Activated CD8-positive, alpha-beta memory T cell treated with anti-CD3 and anti-CD28 coated beads, Interleukin-2, amount 10 ng/mL, durations not matched to agents 7 days and 5 days (primary cell): ENCODE measurements at places on chromosomes 16 and 17.

- peak; percentile 59 for DNase-seq
Observed at GRCh38 chr16:56916571-56917403, 15.2 kb upstream of the HERPUD1 start.

GRCh38 chr16:9964426-9964825 lies 217.8 kb downstream of the GRIN2A start:
- no peak for DNase-seq

DNA sequence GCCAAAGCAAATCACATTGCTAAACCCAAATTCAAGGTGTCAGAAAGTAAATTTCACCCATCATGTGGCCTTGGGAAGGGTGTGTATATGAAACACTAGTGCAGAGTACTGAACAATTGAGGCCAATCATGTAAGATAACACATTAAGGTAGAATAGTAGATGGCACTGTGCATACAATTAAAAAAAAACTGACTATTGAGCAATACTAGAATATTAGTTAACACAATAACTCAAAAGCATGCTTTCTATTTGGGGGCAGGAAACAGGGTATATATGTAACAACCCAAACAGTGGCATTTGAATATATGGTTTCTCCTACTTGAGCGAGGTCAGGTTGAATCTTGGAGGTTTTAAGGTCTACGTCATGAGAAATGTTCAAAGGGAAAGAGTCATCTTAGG lies 63.0 kb upstream of the DYNLRB2 start:
- no peak for DNase-seq

GRCh38 chr17:81901167-81902022 lies 643 bp upstream of the NPB start:
- no peak for DNase-seq

DNA sequence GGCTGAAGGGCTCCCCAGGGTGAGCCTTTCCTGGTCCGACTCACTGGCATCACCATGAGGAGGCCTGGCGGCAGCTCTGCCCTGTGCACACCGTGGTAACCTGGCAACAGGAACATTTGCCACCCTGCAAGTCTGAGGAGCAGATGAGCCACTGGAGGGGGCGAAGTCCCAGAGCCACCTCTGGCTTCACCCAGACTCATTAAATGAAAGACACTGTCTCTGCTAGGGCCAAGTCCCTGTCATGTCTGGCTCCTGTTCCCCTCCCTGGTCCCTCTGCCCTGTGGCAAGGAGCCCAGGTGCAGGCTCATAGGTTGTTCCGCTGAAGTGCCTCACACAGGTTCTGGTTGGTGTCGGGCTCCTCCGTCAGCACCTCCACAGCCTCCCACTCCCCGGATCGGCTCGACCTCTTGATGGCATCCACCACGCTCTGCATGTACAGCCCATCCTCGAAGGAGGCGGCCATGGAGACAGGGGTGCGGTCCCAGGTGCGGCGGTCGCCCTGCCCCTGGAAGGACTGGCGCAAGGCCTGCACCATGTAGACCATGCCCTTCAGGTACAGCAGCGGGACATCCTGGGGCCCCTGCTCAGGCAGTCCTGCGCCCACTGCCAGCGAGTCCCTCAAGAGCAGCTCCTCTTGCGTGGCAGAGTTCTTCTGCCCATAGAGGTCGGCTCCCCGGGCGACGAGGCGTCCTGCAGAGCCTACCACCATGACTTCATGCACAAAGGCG lies 8.4 kb downstream of the C16orf86 start:
- no peak for DNase-seq

DNA sequence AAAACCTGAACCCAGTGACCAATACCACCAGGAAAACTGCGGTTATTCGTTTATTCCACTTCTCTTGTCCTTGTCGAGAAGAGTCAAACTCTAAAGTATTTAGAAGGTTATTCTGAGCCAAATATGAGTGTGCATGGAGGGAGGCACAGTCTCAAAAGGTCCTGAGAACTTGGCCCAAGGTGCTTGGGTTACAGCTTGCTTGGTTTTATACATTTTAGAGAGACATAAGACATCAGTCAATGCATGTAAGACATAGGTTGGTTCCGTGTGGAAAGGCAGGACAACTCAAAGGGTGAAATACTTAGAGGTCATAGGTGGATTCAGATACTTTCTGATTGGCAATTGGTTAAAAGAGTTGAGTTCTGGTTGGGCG lies 681 bp upstream of the TRAP1 start:
- DNase-seq, result no peak

- no peak for DNase-seq
Observed at GRCh38 chr16:85361441-85362118, 249.3 kb upstream of the CIBAR2 start.

DNA sequence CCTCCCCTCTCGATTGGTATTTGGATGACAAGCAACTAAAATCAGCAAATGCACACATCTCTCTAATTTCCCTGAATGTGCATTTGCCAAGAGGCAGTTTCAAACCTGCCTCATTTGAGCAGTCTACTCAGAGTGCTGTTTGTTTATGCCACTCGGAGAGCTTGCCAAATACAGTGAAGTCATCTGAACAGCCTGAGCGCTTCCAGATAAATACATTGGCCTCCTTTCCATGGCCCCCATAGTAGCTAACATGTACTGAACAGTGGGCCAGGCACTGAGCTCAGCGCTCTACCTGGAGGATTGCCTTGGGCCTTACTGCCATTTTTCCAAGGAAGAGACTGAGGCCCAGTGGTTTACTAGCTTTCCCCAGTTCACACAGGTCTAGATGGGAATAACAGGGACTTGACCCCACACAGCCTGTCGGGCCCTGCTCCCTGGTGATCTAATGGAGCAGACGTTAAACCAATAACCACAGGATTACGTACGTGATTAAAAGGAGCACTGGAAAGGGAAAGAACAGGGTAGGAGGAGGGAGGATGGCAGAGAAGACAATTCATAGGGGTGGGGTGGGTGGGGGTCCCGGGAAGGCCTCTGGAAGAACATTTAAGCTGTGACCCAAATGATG lies 18.7 kb upstream of the ANKRD40CL start:
- no peak for DNase-seq

DNA sequence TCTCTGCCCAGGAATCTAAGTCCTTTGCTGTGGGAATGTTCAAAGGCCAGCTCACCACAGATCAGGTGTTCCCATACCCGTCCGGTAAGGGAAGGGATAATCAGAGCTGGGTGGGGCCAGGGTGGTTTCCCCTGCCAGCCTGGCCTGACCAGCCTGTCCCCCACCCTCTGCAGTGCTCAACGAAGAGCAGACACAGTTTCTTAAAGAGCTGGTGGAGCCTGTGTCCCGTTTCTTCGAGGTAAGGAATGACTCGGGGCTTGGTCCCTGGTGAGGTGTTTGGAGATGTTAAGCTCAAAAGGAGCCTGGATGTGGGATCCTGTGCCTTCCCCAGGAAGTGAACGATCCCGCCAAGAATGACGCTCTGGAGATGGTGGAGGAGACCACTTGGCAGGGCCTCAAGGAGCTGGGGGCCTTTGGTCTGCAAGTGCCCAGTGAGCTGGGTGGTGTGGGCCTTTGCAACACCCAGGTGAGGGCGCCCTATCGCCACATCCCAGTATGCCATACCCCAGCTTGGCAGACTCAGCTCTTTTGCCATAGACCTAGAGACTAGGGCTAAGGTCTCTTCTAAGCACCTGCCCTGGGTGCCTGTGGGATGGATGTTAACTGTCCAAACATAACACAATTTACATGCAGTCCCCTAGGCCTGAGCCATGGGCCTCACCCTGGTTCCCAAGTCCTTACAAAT lies 997 bp downstream of the ACADVL start:
- peak; percentile 77 for DNase-seq

GRCh38 chr16:1706386-1707192 lies 594 bp downstream of the MAPK8IP3 start:
- DNase-seq, result peak; percentile 66

- DNase-seq, result no peak
Observed at GRCh38 chr17:69222707-69223258, 5.8 kb downstream of the ABCA10 start.

DNA sequence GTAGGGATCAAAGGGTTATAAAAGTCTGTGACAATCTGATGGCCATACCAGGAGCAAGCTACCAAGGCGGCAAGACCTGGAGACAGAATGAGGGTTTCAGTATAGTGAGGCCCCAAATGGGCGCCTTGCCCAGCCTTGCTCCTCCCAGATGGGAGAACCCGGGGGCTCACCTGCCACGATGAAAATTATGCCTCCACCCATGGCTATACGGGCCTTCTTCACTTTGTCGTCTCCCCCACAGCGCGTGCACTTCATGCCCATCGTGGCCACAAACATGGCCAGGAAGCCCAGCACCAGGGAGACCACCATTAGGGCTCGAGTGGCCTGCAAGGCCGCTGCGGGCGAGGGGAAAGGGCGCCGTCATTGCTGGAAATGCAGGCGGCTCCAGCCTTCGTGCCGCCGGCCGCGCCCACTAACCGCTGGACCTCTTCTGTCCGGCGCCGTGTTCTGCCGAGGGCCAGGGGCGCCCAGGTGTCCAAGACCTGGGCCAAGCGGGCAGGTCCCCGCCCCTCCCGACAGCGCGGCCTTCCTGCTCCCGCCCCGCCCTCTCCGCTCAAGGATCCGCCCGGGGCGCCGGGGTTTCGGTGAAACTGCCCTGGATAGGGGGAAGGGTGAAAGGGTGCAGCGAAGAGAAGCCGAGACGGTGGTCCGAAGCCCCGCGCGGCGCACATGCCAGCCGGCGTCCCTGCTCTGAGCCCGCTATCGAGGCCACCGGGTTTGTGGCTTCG lies 1.5 kb downstream of the CLDN7 start:
- DNase-seq, result no peak

GRCh38 chr17:67434061-67434525 lies 57.0 kb downstream of the PITPNC1 start:
- peak; percentile 65 for DNase-seq

GRCh38 chr17:17527534-17527933 lies 31.3 kb upstream of the RASD1 start:
- no peak for DNase-seq

- no peak for DNase-seq
Observed at GRCh38 chr17:80421381-80422090, 6.6 kb downstream of the ENDOV start.

GRCh38 chr17:54770836-54771235 lies 129.8 kb upstream of the TOM1L1 start:
- DNase-seq, result no peak

DNA sequence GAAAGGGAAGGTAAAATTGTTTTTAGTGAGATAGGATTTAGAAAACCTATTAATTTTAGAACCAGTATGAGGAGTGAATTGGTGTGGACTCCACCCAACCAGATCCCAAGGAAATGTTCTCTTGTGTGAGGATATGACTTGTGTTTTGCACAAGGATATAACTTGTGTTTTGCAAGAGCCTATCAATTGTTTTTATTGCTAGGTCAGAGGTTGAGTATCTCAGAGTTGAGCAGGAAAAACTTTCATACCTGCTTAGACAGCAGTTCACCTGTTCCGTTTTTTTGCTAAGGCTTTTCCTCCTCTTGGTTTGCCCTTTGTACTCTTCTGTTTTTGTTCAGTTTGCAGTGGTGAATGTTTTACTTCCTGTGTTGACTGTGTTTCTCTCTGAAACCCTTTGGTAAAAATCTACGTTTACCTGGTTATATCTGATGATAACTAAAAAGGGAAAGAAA lies 5.1 kb downstream of the NBR1 start:
- DNase-seq, result peak; percentile 9

- DNase-seq, result no peak
Observed at GRCh38 chr16:29915590-29916247, 10.3 kb downstream of the KCTD13 start.

DNA sequence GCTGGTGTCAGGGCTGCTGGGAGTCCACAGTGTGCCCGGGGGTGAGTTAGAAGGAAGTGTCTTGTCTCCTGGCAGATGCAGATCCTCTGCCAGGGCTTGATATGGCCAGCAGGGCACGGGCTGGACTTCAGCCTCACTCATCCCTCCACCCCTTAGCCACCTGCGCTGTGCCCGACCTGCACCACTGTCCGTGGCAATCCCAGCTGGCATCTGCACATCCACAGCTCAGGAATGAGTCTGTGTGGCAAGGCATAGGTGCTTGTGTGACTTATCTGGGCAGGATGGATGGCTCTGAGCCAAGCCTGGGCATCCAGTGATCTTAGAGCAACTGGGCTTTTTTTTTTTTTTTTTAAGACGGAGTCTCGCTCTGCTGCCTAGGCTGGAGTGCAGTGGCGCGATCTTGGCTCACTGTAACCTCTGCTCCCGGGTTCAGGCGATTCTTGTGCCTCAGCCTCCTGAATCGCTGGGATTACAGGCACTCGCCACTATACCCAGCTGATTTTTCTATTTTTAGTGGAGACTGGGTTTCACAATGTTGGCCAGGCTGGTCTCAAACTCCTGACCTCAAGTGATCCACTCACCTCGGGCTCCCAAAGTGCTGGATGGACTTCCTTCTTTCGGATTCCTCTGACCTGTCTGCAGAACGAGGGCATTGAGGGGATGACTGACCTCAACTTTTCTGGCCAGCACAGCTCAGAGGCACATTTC lies 22.5 kb upstream of the CACNG1 start:
- DNase-seq, result no peak

DNA sequence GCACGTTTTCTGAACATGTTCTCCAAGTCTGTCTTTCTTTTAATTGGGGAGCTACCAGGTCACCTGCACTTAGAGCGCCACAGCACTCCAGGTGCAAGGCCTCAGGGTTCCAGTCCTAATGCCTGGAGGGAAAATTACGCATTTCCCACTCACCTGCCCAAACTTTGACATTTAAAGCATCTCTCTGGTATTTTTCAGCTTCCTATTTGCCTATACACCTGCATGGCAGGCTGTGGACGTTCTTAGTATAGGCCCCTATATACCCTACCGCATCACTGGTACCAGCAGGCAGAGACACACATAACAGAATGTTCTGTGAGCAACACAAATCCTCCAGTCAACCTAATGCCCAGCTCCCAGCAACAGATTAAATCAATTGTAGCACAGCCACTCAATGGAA lies 213.3 kb downstream of the MRTFB start:
- DNase-seq, result no peak
